ENCODE measurements at places on chromosomes 7 and 10.

GRCh38 chr10:98404571-98405359, 10.2 kb downstream of the PYROXD2 start:
- no peak for DNase-seq

DNA sequence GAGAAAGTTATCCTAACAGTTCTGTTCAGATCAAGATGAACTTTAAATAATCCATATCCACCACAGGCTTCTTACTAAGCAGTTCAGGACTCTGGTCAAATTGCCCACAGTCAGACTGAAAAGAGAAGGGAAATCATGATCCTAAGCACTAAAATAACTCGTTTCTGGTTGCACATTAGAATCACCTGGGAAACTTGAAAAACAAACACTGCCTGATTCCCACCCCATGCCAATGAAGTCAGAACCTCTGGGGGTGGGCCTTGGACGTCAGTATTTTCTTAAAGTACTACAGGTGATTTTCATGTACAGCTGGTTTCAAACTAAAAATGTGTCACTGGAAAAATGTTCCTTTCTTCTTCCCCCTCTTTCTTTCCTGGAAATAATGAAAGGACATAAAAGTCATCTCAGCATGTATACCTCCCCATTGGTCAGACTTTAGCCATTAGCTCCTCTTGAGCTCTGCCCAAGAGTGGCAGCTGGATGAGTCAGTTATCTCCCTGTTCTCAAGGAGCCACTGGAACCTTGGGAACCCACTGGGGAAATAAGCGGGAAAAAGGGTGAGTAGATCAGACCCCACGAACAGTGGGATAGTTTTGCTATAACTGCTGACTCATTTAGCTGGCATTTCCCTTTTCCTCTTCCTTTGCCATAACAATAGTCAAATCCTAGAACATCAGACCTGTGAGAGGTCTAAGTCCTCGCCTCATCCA, 75.3 kb upstream of the IL6 start:
- no peak for DNase-seq

- DNase-seq: no peak
Observed at GRCh38 chr10:47402641-47403301, 18.7 kb upstream of the ZNF488 start.

- no peak for DNase-seq
Observed at GRCh38 chr10:13337827-13338196, 10.3 kb downstream of the SEPHS1 start.

- DNase-seq: no peak
Observed at GRCh38 chr10:3783316-3783681, 1.7 kb downstream of the KLF6 start.

- DNase-seq: peak; percentile 14
Observed at GRCh38 chr10:1142596-1142995, 86.4 kb downstream of the WDR37 start.

GRCh38 chr10:33114451-33114952, 156.5 kb upstream of the ITGB1 start:
- DNase-seq: no peak

DNA sequence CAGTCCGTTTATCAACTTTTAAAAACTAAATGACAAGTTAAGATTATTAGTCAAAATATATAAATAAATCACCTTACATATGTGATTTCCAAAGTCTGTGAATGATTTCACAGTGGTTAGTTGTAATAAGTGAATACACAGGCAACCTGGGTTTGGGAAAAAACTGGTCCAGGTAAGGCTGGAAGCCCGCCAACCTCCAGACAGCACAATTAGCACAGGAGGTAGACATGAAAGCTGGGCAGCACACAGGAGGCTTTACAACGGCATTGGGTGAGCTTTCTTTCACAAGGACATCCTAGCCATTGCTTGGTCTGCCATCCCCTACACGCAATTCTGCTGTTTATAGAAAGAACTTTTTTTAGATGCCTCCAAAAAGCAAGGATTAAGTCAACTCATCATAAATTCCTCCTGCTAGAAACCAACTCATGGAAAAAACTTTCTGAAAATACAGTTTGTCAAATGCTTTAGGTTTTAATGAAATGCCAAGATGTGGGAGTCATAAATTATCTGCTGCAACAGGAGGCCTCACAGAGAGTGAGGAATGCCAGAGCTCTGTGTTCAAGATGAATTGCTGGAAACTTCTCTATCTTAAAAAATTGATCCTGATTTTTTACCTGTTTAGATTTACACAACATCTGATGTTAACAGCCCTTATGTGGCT, 346.8 kb upstream of the NFE2L3 start:
- DNase-seq: no peak

- peak; percentile 64 for DNase-seq
Observed at GRCh38 chr10:59708816-59709394, 745 bp downstream of the SLC16A9 start.

DNA sequence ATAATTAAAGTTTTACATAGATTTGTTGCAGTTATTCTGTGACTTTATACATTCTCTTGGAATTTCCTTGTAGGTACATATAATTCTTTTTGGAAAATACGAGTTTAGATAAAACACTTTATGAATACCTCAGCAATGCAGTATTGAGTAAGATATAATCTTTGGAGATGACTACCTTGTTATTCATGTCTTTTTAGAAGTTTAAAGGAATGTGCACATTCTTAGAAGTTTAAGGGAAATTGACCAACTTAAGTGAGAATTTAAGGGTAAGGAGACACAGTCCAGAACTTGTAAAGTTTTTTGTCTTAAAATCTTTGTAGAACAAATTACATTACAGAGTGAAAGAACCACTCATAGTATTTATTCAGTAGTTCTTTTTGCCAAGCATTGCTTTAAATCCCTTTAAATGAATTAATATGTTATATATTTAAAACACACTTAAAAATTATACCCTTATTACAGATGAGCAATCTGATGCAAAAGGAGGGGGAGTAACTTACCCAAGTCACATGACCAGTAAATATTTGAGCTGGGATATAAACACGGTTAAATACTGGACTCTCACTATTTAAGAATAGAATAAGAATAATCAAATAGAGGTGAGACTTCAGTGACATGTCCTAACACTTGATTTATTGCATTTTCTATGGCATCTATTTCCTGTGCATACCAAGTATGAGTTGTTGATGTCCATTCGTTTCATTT, 139.5 kb upstream of the FERD3L start:
- no peak for DNase-seq

DNA sequence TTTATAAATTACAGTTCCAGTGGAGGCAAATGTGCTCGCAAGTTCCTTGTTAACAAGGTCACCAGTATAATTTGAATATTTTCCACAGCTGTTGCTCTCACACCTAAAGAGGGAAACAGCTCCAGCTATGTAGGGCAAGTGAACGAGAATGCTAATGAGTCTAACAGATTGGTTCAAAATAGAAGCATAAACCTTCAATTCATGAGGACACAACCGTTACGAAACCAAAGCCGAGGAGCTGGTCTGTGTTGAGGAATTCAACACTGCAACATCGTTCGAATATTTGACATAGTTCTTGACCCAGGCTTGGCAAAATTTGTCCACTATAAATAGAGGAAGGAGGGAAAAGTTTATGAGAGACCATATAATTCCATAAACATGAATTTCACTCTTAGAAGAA, 161.3 kb downstream of the KLF6 start:
- no peak for DNase-seq

DNA sequence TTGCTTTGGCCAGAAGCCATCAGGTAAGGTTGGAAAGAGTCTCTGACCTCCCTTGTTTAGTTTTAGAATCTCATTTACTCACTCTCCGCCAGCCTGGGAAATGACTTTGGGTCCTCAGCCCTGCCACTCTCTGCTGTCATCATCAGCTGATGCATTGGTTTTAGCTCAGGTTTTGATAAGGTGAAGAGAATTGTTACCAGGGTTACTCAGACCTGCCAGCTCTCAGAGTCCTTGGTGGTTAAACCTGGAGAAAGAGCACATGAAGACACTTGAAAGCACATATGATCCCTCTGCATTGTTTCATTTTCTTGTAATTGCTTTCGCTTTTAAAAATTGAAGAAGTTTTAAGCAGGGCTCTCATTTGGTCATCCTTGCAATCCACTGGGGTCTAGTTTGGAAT, 4.0 kb upstream of the CROT start:
- no peak for DNase-seq

DNA sequence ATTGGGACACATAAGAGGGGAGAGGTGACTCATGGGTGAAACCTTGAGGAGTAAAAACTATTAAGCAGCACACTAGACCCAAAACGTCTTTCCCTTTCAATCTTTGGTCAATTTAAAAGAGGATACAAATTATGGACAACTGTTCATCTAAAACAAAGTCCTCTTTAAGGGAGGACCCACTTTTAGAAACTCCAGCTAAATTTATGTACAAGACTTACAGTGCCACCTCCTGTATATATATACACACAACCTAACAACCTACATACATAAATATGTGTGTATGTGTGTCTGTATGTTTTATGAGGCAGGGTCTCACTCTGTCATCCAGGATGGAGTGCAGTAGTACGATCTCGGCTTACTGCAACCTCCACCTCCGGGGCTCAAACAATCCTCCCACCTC, 18.1 kb upstream of the ZC3HAV1 start:
- DNase-seq: no peak
